NCI-H1048 (cell line): ENCODE measurements at places on chromosomes 7 and 10.

DNA sequence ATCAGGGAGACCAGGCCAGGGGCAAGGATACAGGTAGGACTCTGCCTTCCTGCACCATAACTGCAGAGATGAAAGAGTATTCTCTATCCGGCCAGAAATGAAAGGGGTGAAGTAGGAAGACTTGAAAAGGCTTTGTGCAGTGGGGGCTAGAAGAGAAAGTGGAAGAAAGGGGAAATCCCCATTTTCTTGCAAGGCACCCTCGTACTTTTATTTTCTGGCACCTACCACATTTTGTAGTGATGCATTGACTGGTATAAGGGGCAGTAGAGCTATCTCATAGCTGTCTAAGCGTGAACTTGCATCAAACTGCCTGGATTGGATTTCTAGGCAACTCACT, 752 bp upstream of the CAMK2G start:
- no peak for DNase-seq

- no peak for DNase-seq
These were observed 27.3 kb downstream of the POU6F2 start for GRCh38 chr7:39005036-39005435.

DNA sequence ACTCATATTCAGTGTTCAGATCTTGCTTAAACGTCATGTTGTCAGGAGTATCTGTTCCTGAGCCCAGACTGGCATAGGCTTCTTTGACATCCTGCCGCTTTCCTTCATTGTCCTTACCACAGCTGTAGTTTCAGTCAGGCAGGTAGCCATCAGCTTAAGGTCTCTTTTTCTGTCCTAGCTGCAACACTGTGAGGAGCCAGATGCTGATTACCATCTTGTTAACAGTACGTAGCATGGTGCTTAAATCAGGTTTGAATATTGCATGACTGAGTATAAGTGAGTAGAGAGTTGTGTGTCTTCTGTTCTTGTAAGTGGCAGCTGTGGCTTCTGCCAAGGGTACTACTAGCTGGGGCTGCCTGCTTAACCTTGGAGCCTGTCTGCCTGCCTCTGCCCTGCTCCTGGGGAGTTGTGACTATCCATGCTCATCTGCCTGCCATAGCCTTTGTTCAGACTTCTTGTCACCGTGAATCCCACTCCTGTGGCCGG, 92.6 kb downstream of the MAPK8 start:
- no peak for DNase-seq

GRCh38 chr7:112540839-112541577, 60.2 kb downstream of the LSMEM1 start:
- no peak for DNase-seq

DNA sequence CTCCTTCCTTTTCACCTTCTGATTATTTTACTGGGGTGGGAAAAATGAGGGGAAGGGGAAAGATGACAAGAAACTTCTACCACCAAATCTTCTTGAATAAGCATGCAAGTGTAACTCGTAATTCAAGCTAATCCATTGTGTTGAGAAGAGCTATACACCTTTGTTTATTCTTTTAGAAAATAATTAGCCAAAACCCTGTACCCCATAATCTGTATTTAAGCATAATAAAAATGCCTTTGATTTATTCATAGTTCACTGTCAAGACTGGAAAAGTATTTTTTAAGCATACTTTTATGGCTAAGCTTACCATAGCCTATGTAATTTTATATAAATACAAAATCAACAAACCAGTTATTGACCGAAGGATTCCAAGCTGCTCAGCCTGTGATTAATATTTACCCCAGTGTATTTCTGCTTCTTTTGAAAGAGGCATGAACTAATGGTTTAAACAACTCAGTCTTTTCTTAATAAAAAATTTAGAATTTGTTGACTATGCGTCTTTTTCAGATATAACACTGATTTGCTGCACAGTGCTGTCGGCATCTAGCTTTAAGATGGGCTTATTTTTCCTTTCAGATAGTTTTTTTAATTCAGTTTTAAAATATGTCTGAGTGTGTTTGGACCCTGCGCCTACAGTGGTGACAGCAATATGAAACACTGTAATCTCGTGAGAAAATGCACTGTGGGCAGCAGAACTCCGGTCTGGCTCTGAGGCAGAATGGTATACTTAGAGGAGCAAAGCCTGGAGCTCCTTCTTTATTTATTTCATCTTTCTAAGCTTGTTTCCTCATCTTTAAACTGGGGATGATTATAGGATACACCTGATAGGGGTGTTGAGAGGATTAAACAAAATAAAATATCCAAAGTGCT, 238.8 kb upstream of the LRGUK start:
- no peak for DNase-seq

GRCh38 chr10:95221124-95221523, 27.1 kb downstream of the ACSM6 start:
- DNase-seq: no peak

DNA sequence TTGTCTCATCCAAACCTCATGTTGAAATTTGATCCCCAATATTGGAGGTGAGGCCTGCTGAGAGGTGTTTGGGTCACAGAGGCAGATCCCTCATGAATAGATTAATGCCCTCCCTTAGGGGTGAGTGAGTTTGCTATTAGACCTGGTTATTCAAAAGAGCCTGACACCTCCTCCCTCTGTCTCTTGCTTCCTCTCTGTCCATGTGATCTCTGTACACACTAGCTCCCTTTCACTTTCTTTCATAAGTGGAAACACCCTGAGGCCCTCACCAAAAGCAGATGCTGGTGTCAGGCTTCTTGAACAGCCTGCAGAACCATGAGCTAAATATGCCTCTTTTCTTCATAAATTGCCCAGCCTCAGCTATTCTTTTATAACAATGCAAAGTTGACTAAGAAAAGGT, 447.1 kb downstream of the MDFIC start:
- DNase-seq: no peak

- peak; percentile 12 for DNase-seq
These were observed 20.9 kb downstream of the WBP1L start for GRCh38 chr10:102764470-102765161.

DNA sequence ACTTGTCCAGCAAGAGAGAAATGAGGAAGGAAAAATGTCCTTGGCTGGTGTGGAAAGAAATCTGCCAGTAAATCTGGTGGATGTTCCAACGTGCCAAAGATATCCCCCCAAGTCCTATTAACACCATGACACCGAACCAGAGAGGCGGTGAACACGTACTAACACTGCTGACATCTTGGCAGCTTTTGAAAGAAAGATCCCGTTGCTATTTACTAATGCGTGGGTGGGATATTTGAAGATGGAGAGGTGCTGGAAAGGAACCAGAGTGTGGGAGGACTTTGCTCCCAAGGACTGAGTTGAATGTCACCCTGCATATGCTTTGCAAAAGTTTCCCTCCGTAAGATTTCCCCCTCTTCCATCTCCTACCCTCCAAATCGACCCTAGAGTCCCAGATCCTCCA, 7.9 kb downstream of the CCDC3 start:
- DNase-seq: no peak

- DNase-seq: no peak
These were observed 48.4 kb downstream of the INPP5A start for GRCh38 chr10:132585732-132586722.

DNA sequence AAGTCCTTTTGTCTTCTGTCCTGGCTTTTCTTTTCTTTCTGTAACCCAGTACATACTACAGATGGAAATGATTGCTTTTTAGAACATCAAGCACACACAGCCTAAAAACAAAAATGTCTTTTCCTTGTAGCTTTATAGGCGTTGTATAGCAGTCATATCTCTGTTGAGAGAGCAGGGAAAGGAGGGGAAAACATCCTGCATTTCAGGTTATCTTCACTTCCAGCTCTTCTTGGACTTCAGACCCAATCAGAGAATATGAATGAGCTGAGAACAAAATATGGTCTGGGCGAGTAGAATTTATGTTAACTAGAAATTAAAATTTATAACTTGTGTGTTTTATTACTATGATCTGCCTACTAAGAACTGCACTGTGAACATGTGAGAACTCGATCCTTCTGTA, 14.7 kb downstream of the TMEM60 start:
- DNase-seq: no peak

GRCh38 chr7:30879139-30880124, 32.2 kb upstream of the AQP1 start:
- DNase-seq: no peak

- no peak for DNase-seq
These were observed 31.8 kb downstream of the CNNM2 start for GRCh38 chr10:102949916-102950315.

GRCh38 chr10:9709849-9710248, 1307.8 kb upstream of the CELF2 start:
- no peak for DNase-seq

GRCh38 chr7:123863461-123863860, 18.5 kb downstream of the HYAL4 start:
- no peak for DNase-seq

DNA sequence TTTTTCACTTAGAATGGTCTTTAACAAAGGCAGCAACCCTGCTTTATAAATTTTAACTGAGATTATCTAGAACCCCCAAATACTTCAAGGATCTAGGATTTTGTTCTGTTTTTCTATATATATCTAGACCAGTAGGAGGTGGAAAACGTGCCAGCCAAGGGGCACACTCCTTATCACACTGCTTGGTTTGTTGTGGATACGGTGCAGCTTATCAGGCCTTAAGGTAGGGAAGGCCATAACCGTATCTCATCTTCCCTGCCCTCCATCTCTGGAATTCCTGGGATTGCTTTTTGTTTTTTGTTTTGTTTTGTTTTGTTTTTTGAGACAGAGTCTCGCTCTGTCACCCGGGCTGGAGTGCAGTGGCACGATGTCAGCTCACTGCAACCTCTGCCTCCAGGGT, 75.4 kb downstream of the MPLKIP start:
- DNase-seq: no peak

- no peak for DNase-seq
These were observed 47.3 kb downstream of the ARHGAP22 start for GRCh38 chr10:48557511-48558123.

GRCh38 chr10:45649296-45649695, 23.3 kb downstream of the ZFAND4 start:
- DNase-seq: no peak

- DNase-seq: no peak
These were observed 4.5 kb downstream of the HOXA5 start for GRCh38 chr7:27138985-27139333.
